ENCODE measurements at places on chromosomes 6 and 20.

DNA sequence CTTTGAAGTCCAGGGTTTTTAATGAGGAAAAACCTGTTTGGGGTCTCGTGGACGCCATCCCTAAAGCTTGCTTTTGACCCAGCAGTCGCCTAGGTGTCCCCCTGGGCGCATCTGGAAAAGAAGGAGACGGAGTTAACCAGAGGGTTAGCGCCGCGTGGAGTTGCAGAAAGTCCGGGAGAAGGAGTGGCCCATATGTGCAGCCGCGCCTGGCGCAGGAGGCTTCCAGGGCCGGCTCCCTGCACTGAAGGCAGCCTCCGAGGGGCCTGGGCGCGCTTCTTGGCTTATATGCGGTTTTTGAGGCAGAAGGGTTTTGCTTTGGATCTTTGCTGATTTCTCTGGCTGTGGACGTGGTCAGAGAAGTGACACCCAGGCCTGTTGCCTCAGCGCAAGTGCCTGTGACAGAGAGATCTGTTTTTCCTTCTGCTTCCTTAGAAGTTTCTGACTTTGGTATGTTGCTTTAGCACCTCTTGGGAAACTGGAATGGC is 987 bp downstream of the TMEM181 start:
- DNase-seq = no peak

DNA sequence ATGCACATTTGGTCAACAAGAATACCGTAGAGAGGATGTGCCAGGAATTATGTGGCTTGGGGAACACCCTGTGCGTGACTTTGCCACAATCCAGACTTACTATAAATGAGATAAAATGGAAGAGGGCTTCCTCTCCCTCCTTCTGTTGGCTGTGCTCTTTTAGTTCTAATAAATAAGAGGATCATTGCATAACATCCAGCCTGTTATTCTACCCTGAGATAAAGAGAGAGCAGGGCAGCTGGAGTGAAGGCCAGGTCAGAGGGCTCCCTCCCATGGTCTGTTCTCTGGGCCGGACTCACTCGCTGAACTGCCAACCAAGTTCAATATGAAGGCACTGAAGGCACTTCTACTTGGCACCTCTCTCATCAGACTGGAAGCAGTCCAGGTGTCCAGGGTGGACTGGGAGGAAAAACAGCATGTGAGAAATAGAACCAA is 91.7 kb downstream of the MTFR2 start:
- DNase-seq = no peak

GRCh38 chr6:17985934-17986655 is 1.3 kb downstream of the KIF13A start:
- DNase-seq = no peak

- no peak for DNase-seq
Observed at GRCh38 chr20:46990017-46990595, 95.5 kb downstream of the EYA2 start.

GRCh38 chr6:138523347-138524210 is 24.3 kb upstream of the NHSL1 start:
- DNase-seq = no peak

GRCh38 chr20:43789593-43789992 is 62.8 kb upstream of the GTSF1L start:
- DNase-seq = no peak

DNA sequence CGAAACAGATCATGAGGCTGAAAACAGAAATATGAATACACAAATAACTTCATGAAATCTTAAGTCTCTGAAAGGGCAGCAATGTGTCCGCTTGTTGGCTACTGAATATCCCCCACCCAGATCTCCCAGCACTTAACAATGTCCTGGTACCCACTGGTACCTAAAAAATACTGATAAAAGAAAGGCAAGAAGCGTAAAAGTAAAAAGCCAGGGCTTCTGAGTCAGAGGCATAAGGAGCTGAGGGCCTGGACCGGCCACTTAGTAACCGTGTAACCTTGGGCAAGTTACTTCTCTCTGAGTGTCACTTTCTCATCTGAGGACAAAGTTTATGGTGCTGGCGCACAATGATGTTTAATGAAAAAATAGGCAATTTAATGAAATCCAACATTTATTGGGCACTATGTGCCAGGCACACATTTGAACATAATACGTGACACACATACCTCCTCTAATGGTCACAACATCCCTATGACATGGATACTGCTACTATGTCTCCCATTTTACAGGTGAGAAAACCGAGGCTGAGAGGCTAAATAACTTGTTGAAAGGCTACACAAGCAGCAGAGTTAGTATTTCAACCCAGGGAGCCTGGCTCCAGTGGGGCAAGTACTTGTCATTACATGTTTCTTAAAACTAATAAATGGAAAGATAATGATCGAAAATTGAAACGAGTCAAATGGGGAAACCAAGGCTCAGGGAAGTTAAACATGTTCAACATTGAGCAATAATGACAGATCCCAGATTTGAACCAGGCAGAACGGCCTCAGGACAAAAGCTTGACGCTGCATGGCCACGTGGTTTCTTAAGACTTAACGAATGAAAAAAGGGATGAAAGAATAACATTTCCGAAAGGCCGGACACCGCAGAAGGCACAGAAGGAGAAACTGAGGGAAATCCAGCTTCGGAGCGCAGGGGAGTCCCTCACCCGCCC is 828 bp downstream of the TP53RK start:
- no peak for DNase-seq

- no peak for DNase-seq
Observed at GRCh38 chr6:41921712-41921998, 356 bp downstream of the BYSL start.

GRCh38 chr6:150529646-150530045 is 70.0 kb upstream of the PLEKHG1 start:
- no peak for DNase-seq

DNA sequence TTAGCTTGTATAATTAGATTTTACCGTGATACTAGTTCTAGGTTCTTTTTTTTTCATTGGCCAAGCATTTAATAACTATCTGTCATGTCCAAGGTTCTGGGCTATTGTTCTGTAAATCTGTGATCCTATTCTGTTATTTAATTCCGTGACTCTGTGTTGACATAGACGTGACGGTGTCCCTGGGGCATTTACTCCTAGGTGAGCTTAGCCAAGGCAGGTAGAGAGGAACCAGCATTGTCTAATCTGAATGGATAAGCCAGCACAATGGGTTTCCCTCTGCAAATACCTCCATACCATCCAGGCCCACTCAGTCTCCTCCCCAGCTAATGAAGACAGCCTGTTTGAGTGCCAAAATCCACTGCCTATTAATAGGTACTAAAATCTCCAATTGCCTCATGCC is 8.9 kb upstream of the CDSN start:
- no peak for DNase-seq

DNA sequence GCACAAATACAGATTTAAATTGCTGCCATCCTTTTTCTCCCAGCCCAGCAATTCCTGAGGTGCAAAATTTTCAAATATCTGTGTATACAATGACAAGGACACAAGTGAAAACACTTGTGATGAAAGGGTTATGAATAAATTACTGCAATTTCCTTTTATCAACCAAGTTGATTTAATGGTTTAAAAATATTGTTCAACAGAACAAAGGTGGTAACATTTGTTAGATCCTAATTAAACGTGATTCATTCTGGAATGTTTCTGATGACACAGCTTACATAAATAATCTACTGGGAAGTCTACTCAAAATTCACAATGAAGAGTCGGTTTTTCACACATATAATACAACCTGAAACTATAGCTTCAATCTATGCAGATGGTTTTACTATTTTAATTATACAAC is 17.1 kb downstream of the B4GALT5 start:
- no peak for DNase-seq

DNA sequence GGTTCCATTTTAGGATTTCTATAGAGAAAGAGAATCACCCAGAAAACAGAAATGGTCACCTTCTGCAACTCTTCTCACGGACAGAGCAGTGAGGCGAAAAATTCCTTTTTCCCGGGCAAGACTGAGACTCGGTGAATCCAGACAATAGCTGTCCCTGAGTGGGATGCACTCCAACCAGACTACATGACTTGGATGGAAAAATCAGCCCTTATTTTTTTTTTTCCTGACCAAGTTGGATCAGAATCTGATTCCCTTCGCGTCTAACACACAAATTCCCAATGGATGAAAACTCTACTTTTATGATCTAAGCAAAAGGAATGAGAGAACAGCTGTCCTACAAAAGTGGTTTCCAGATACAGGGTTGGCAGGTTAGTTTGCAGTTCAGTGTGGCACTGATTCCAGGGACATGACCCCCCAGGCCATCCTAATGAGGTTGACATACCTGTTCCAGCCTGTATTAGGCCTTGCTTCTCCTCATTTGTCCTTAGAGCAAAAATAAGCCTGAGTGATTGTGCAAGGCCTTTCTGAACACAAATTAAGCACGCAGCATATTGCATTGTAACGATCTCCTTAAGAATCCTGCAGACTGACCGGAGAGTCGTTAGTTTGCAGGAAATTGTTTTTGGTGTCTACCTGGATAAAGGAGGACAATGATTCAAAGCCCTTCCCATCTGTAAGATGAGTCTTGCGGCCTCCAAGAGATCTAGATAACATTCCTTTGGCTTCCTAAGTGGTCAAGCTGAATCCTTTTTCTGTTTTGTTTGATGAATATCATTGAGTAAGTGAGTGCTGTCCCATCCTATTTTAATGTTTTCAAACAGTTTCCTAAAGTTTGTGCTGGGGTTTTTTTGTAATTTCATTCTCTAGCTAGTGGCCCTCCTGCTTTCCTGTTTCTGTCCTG is 1.5 kb upstream of the NEDD9 start:
- no peak for DNase-seq

DNA sequence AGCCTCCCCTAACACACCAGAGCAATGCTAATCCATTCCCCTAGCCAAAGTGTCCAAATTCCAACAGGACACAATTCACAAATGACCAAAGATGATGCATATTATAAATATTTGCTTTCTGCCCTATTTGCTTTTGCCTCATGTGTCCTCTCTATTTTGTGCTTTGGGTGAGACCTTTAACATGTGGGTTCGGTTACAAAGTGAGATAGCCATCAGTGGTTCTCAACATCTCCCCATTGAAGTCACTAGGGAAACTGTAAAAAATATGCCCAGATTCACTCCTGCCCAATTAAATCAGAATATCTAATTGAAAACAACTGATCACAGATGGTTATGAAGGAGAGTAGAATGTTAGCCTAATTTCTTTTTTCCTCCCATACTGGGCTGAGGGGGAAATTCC is 159.2 kb downstream of the MTFR2 start:
- no peak for DNase-seq

DNA sequence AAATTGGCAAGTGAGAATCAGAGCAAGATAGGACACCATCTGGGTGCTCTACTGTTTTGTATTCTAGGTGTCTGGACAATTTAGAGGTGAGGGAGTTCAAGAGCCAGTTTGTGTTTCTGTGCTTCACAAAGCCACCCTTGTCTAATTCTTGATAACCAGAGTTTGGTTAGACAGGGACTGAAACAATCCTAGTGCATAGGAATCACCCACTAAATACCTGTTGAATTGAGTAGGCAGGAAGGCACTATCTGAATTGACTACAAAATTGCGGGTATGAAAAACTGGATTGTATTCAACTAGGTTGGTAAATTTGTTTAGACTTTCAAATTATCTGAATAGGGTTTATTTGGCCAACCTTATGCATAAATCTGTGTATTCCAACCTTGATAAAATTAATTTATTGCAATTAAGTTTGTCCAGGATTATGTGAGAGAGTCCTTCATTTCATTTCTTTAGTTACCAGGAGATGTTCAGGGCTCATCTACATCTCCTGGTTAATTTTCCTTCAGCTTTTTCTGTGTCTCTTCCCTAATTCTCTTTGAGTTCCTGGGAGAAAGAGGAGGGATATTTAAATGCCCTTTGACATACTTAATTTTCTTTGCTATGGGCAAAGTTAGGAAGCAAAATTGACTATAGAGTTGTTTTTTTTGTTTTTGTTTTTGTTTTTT is 1.7 kb downstream of the TPX2 start:
- no peak for DNase-seq

DNA sequence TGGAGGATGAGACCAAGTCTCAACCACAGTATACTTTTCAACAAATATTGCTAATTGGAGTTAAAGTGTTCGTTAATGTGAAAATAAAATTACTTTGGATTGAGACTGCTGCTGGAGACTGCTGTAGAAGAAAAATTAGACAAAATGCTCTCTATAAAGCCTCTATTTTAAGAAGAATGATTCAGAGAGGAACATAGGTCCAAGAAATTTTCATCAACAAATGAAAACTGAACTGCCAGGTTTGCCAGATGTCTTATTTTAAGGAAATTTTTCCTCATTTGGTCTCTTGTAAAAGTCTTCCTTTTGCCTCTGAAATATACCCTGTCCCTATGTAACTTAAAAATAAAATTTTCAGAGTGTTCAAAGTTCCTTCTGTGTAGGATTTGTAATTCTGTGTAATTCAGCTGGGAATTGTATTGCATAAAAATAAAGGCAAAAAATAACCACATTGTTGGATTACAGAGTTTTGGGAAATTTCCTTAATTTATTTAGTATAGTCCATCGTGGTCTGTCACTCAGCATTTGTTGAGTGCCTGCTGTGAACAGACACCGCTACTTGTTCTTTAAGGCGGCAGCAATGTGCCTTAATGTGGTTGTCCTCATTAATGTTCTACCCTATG is 27.4 kb downstream of the ANKS1A start:
- DNase-seq = no peak
